ENCODE measurements at places on chromosomes 11 and 22.
A peak's percentile ranks its signal among the peaks of the same experiment; 100 is the strongest.

GRCh38 chr11:46277622-46278386, at the start of gene CREB3L1:
TSS of gene CREB3L1 (plus strand) at chr11:46277662. CDS start at chr11:46278112, 450 bp downstream.
- no peak for DNase-seq

- DNase-seq = no peak
Measured at GRCh38 chr22:32477596-32477995, 3.0 kb downstream of the FBXO7 start.

- no peak for DNase-seq
Measured at GRCh38 chr11:861105-861479, 18.4 kb downstream of the TSPAN4 start.

DNA sequence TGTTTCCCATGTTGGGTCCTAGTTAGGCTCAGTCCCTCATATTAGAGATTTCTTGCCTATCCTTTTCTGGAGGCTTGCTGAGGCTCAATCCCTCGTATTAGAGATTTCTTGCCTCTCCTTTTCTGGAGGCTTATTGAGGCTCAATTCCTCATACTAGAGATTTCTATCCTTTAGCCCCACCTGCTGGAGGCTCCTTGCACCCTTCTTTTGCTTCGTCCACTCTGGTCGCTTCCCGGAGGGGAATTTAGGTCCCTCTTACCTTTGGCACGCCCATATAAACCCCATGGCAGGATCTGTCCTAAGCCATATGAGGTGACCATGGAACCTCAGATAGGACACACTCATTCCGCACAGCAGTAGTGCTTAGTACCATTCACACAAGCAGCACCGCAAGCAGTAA, 15.9 kb downstream of the CYP2D6 start:
- no peak for DNase-seq

- DNase-seq = peak; percentile 51
Measured at GRCh38 chr22:39518996-39519680, 1.2 kb upstream of the ATF4 start.

- DNase-seq = peak; percentile 74
Measured at GRCh38 chr22:41092847-41093411, 537 bp downstream of the EP300 start.

- no peak for DNase-seq
Measured at GRCh38 chr11:69642549-69642912, 1.6 kb downstream of the CCND1 start.

GRCh38 chr22:27445881-27446280, 355.7 kb downstream of the MN1 start:
- DNase-seq = no peak

GRCh38 chr11:130849215-130849568, 67.1 kb downstream of the SNX19 start:
- no peak for DNase-seq

DNA sequence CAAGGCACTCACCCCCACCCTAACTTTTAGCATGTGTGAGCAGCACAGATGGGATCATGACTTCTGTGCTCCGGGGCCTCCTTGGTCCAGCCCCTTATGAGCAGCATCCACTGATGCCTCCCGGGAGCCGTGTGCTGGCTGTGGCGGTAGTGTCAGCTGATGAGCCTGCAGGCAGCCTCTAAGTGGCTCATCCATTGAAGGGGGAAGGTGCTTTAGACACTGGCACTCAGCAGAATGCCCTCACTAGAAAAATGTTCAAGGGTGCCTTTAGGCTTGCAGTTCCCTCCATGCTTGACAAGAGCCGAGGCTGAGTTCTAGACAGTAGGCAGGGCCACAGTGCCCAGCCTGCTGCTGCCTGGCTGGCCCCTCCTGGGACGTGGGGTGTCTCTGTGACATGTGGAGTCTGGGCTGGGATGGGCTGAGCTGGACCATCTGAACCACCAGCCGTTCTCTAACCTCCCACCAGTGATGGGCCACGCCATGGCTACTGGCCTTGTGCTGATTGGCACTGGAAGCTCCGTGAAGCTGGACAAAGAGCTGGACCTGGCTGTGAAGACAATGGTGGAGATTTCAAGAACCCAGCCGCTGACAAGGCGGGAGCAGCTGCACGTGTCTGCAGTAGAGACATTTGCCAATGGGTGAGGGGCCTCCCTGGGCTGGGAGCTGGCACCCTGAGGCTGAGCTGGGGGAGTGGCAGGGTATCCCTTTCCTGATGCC, 5.8 kb downstream of the TTC38 start:
- DNase-seq = no peak

DNA sequence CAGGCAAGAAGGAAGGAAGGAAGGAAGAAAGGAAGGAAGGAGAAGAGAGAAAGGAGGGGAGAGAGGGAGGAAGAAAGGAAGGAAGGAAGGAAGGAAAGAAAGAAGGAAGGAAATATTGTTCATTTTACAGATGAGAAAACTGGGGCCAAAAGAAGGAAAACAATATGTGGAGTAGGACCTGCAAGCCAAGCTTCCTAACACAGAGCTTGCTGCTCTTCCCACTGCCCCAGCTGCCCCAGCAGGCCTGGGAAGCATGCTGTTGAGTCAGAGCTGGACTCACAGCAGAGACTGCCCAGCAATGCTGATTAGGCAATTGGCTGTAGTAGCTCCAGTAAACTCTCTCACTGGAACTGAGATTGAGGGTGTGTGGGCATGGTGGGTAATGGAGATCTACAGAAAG, 42.6 kb upstream of the SMCO4 start:
- DNase-seq = peak; percentile 56

- no peak for DNase-seq
Measured at GRCh38 chr11:15197696-15198095, 83.0 kb downstream of the INSC start.

GRCh38 chr22:28229566-28230485, 310.8 kb upstream of the PITPNB start:
- DNase-seq = no peak

GRCh38 chr11:82992223-82992622, 79.5 kb downstream of the RAB30 start:
- no peak for DNase-seq

DNA sequence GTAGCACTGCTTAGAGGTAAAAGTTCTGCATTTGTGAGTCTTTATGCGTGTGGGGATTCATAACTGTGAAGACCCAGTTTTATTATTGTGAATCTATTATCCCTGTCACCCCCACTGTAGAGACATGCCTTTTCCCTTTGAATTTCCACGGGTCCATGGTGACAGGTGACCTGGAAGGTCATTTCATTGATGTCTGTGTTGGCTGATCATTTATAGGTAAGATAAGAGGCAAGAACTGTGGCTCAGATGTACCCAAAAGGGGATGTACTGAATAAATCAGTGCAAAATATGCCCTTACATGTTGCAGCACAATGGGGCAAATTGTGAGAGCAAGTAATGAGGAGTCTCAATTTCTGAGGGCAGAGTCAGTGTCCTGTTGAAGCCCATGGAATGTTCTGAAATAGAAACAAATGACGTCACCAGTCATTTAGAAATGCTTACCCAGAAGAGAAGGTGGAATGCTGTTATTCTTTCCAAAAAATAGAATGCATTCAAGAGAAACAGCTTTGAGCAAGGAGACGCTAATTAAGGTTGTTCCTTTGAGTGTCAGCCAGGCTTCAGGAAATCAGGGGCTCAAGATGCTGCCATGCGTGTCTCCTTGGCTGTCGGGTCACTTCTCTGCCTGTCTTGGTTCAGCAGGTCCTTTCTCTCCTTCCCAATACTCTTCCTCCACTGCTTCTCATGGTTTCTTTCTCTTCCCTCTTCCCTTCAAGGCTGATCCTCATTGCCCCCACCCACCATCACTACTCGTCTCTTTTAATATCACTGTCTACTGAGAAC, 118.7 kb upstream of the E2F8 start:
- DNase-seq = no peak

- no peak for DNase-seq
Measured at GRCh38 chr11:118691926-118692830, 12.7 kb upstream of the TREH start.

DNA sequence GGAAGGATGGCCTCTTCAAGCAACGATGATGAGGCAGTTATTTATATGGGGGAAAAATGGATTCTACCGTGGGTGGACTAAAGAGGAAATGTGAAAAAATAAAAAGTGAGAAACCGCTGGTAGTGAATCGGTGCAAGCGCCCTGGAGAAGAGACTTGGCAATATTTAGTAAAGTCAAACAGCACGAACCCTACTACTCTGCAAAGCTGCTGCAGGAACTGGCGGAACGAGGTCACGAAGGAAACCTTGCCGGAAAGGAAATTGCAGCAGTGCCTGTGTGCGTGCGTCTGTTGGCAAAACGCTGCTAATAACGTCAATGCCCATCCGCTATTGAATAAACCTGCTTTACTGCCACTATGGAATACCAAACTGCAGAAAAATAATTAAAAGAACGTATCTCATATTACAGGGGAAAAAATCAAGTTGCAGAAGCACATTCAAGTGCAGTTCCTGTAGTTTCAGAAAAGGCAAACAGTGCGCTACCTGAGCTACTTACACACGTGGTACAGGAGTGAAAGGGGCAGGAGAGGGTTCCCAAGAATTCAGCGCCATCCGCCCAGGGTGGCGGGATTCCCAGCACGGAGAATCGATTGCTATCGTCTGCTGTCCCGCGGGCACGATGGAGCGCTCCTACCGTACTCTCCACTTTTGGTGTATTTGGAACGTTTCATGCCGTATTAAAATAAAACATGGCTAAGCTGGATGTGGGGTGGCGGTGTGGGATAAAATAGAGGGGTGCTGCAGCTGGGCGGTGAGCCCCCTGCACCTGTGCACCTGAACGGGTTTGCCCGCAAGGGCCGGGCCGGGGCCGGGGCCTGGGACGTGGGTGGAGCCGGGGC, 585 bp upstream of the NADSYN1 start:
- peak; percentile 4 for DNase-seq

DNA sequence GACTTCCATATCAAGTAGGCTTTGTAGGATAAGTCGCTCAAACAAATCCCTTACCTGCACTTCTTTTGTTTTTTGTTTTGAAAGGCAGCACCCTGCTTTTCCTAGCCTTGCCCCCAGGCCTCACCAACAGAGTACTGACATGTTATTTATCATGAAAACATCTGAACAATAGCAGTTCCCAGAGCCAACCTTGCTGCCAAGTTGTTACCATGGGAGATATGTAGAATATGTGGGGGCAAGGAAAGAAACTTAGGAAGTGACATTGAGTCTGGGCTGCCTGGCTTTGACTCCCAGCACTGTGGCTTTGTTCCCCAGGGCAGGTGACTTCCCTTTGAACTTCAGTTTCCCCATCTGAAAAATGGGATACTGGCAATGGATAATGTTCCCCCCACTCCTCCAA, 53.4 kb upstream of the CRYBB3 start:
- DNase-seq = no peak

- DNase-seq = no peak
Measured at GRCh38 chr11:130533113-130533798, 84.8 kb downstream of the ADAMTS15 start.

DNA sequence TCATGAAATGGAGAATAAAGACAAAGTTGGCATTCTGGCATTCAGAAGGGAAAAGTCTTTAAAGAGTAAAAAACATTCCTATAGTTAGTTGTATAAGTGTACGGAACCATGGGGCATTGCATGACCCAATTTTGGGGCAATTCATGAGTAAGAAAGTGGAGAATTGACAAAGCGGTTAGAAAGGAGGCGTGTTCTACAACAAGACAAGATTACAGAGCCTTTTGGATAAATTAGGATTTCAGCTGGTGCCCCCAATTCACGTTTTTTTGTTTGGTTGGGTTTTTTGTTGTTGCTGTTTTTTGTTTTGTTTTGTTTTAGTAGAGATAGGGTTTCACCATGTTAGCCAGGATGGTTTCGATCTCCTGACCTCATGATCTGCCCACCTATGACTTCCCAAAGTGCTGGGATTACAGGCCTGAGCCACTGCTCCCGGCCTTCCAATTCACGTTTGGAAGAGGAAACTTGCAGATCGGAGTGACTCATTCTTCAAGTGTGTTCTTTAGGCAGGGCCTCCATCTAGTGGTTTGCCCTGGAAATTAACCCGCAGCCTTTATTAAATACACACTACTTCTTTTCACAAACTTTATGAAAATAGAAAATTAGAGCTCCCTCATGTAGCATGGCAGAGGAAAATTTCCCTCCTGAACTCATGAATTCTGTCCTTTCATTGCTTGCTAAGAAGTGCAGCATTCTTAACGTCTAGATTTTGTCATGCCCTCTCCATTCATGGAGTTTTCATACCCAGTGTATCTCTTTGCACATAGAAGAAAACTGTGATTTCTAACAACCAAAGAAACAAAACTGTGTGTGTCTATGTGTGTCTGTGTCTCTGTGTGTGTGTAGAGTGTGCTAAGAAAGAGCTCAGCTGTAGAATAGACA, 118.1 kb downstream of the BBOX1 start:
- peak; percentile 88 for DNase-seq

DNA sequence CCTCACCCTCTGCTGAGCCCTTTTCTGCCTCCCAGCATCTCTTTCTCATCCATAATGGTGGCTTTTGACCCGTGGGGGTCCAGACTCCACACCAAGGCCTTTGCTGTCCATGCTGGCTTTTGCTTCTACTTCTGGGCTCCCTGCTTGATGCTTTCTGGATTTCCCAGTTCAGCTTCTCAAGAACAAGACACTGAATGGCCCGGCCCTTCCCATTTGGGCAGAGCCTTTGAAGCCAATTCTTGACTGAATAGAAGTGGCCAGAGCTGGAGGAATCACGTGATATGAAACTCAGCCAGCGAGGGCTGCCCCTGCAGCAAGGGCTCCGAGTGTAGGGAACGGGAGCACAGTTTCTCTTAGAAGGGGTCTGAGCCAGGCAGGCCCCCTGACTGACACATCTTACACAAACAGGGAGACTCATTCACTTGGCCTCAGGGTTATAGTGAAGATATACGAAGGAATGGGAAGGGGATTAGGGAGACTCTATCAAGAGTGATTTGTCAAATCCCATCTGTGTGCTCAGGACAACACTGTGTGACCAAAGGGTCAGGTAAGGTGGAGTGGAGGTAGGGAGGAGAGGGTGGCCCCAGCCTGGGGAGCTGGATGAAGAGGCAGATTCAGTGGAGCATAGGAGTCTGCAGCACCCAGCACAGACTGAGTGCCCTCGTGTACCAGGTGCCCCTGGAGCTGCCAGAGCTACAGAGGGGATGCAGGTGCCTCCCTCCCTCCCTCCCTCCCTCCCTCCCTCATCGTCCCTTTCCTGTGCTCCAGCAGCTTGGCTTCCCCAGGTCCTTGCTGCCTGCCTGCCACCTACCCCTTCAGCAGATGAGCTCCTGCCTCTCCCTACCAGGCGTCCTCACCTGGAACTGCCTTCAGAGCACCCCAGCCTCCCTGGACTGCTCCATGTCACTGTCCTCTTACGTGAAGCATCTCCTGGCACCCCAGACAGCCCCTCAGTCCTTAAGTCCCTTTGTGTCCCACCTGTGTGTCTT, 106.0 kb downstream of the TRIM29 start:
- DNase-seq = no peak

GRCh38 chr11:34886609-34887008, 29.6 kb downstream of the APIP start:
- DNase-seq = no peak

- DNase-seq = no peak
Measured at GRCh38 chr11:87356428-87356827, 318.7 kb downstream of the TMEM135 start.

- peak; percentile 56 for DNase-seq
Measured at GRCh38 chr11:75280227-75280701, 39.7 kb downstream of the TPBGL start.

- DNase-seq = no peak
Measured at GRCh38 chr11:26021017-26021416, 310.9 kb upstream of the ANO3 start.

GRCh38 chr22:50271519-50271970, 1.4 kb upstream of the MAPK11 start:
- peak; percentile 56 for DNase-seq

All from RKO (cell line).